ENCODE measurements at places on chromosomes 4 and X. TPM values are rescaled to one million over a fixed set of nuclear protein-coding genes. Genes with fewer than 3 reads are reported as not detected.

DNA sequence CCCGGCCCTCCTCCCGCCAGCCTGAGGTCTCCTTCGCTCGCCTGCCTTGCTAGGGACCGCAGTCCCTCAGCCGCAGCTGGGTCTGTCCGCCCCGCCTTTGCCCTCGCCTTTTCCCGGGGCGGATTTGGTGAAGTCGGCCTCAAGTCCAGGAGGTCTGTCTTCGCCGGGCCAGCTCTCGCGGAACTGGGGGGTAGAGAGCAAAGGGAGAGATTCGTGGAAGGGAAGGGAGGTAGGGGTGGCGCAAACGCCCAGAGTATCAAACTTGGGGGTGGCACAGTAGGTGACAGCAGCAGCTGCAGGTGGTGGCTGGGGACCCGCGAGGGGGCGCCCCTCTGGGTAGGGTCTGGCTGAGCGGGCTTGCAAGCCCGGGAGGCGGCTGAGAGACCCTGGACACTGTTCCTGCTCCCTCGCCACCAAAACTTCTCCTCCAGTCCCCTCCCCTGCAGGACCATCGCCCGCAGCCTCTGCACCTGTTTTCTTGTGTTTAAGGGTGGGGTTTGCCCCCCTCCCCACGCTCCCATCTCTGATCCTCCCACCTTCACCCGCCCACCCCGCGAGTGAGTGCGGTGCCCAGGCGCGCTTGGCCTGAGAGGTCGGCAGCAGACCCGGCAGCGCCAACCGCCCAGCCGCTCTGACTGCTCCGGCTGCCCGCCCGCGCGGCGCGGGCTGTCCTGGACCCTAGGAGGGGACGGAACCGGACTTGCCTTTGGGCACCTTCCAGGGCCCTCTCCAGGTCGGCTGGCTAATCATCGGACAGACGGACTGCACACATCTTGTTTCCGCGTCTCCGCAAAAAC, at the start of gene NPY2R:
Gene NPY2R (plus strand): TSS at position 379 of the 797 bp plus-strand sequence. CDS start 5,304 bp downstream, outside the sequence.
- H3K36me3 ChIP-seq, result no peaks in the 10 kb centered on the region
- no peak within 1 kb of the TSS for H3K4me3 ChIP-seq
- H3K27ac ChIP-seq, result no peak within 1 kb of the TSS
- no peak for DNase-seq
- H3K27me3 ChIP-seq, result peaks cover 35% of the 10 kb centered on the region

The GSX2 gene
- not detected for total RNA-seq

DNA sequence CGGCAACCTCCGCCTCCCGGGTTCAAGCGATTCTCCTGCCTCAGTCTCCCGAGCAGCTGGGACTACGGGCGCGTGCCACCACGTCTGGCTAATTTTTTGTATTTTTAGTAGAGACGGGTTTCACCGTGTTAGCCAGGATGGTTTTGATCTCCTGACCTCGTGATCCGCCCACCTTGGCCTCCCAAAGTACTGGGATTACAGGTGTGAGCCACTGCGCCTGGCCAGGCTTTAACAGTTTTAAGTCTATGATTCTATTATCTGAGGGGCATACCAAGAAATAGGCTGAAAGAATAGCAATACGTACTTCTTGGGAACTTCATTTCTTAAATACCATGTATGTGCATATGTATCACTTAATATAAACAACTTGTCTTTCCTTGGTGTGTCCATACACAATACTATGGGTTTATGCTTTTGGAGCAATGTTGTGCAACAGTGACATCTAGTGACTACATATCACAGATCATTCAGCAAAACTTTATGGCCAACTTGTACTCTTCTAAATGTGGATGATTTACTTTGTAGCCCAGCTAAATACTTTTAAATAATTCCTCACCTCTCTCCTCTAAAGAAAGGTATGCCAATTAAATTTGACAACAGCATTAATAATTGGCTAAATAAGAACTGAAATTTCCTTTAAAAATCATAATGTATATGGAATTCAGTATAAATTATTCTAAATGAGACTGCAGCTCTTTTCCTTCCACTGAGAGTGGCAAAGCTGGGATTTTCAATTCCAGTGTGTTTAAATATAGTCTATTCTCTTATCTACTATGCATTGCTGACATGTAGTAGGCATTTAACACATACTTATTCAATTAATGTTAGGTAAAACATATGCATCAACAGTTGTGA, 10.4 kb downstream of the SLC9B1 start:
- H3K36me3 ChIP-seq, result no peaks in the 10 kb centered on the region
- H3K27ac ChIP-seq, result no peak overlapping the region
- no peak for DNase-seq
- no peaks in the 10 kb centered on the region for H3K4me1 ChIP-seq
- H3K4me3 ChIP-seq, result no peak overlapping the region

- no peak overlapping the region for H3K4me3 ChIP-seq
- H3K27ac ChIP-seq, result no peak overlapping the region
- H3K4me1 ChIP-seq, result no peaks in the 10 kb centered on the region
- no peaks in the 10 kb centered on the region for H3K36me3 ChIP-seq
- no peak for DNase-seq
- H3K27me3 ChIP-seq, result peaks cover 2% of the 10 kb centered on the region
Observed at GRCh38 chr4:17077105-17077504, 178.7 kb upstream of the LDB2 start.

GRCh38 chr4:138236037-138236436, 6.1 kb downstream of the SLC7A11 start:
- H3K4me1 ChIP-seq, result peaks cover 15% of the 10 kb centered on the region
- DNase-seq, result no peak
- H3K36me3 ChIP-seq, result peaks cover 6% of the 10 kb centered on the region
- H3K27ac ChIP-seq, result no peak overlapping the region
- no peak overlapping the region for H3K4me3 ChIP-seq
- H3K27me3 ChIP-seq, result no peaks in the 10 kb centered on the region

DNA sequence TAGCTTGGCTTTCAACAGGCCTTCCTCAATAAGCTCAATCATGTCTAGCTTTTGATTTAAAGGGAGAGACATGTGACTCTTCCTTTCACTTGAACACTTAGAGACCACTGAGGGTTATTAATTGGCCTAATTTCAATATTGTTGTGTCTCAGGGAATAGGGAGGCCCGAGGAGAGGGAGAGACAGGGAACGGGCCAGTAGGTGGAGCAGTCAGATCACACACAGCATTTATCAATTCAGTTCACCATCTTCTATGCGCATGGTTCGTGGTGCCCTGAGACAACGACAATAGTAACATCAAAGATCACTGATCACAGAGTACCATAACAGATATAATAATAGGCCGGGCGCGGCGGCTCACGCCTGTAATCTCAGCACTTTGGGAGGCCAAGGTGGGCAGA, 17.8 kb downstream of the ZNF81 start:
- H3K36me3 ChIP-seq, result peaks cover 14% of the 10 kb centered on the region
- H3K27me3 ChIP-seq, result no peaks in the 10 kb centered on the region
- no peak overlapping the region for H3K27ac ChIP-seq
- DNase-seq, result no peak

GRCh38 chr4:87068583-87069021, 133.8 kb downstream of the AFF1 start:
- H3K36me3 ChIP-seq, result peaks cover 15% of the 10 kb centered on the region
- DNase-seq, result no peak
- H3K27ac ChIP-seq, result no peak overlapping the region
- H3K27me3 ChIP-seq, result no peaks in the 10 kb centered on the region

GRCh38 chr4:156972379-156973015, 898 bp upstream of the PDGFC start:
- no peak overlapping the region for H3K27ac ChIP-seq
- H3K4me1 ChIP-seq, result peaks cover 4% of the 10 kb centered on the region
- DNase-seq, result no peak
- H3K27me3 ChIP-seq, result peaks cover 44% of the 10 kb centered on the region

- no peak overlapping the region for H3K4me3 ChIP-seq
- H3K27ac ChIP-seq, result no peak overlapping the region
- no peak for DNase-seq
- H3K36me3 ChIP-seq, result no peaks in the 10 kb centered on the region
- peaks cover 5% of the 10 kb centered on the region for H3K27me3 ChIP-seq
- H3K4me1 ChIP-seq, result no peaks in the 10 kb centered on the region
Observed at GRCh38 chrX:11629593-11630211, 36.0 kb downstream of the ARHGAP6 start.

DNA sequence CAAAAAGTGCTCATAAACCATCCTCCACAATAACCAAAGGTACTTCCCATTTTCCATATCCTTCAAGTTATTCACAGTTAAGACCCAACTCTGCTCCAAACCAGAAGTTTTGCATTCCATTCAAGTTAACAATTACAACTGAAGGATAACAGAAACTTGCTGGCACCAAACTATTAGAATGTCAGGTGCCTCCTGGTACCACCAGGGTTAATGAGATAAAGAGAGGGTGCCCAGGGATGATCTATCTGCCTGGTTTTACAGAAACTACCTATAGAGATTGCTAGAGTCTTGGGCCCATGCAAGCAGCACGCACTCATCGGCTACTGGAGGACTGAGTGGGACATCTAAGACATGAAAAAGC, 114.6 kb downstream of the RBM47 start:
- H3K36me3 ChIP-seq, result no peaks in the 10 kb centered on the region
- H3K27ac ChIP-seq, result no peak overlapping the region
- no peak overlapping the region for H3K4me3 ChIP-seq
- H3K27me3 ChIP-seq, result peaks cover 4% of the 10 kb centered on the region

DNA sequence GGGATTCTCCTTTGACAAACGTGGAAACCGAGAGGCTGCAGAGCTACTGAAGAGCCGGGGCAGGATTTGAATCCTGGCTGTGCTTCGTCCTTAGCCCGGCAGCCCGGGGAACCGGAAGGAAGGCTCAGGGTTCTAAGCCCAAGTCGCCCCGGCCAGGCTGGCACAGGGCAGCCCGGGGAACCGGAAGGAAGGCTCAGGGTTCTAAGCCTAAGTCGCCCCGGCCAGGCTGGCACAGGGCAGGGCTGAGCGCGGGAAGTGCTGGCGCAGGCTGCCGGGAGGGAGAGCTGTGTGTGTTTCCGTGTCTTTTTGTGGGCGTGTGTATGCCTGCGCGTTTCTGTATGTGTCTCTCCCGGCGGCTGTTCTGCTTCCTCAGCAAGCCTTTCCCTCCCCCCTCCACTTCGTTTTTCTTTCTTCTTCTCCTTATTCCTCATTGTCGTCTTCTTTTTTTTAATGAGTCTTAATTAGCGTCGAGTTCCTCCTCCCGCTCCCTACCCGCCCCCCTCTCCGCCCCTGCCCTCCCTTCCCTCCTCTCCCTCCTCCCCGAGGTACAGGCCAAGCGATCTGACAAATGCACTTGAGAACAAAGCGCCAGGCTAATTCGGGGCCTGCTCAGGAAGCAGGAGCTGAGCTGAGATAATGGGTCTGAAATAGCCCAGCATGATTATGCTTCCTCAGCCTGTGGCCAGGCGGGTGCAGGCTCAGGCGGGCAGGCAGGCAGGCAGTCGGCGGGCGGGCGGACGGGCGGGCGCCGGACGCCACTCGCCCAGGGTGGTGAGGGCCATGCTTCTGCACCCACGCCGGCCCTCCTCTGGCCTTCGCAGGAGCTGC, 65.9 kb downstream of the EFNB1 start:
- H3K27me3 ChIP-seq, result no peaks in the 10 kb centered on the region
- H3K27ac ChIP-seq, result no peak overlapping the region
- H3K4me1 ChIP-seq, result no peaks in the 10 kb centered on the region
- H3K36me3 ChIP-seq, result no peaks in the 10 kb centered on the region
- peak; percentile 29 for DNase-seq

- no peak for DNase-seq
- H3K4me1 ChIP-seq, result no peaks in the 10 kb centered on the region
- H3K36me3 ChIP-seq, result no peaks in the 10 kb centered on the region
- no peak overlapping the region for H3K27ac ChIP-seq
- no peak overlapping the region for H3K4me3 ChIP-seq
Observed at GRCh38 chrX:46991664-46992063, 79.4 kb downstream of the JADE3 start.

- H3K4me1 ChIP-seq, result peaks cover 3% of the 10 kb centered on the region
- H3K27ac ChIP-seq, result no peak overlapping the region
- no peaks in the 10 kb centered on the region for H3K27me3 ChIP-seq
- H3K4me3 ChIP-seq, result no peak overlapping the region
- DNase-seq, result no peak
Observed at GRCh38 chr4:25792200-25792791, 70.5 kb downstream of the SEL1L3 start.

GRCh38 chr4:925171-925570, 6.9 kb downstream of the GAK start:
- no peak overlapping the region for H3K4me3 ChIP-seq
- peaks cover 20% of the 10 kb centered on the region for H3K36me3 ChIP-seq
- H3K27ac ChIP-seq, result no peak overlapping the region

GRCh38 chr4:78971326-78971725, 32.1 kb upstream of the PAQR3 start:
- no peak for DNase-seq
- H3K27ac ChIP-seq, result no peak overlapping the region
- peaks cover 5% of the 10 kb centered on the region for H3K27me3 ChIP-seq
- no peaks in the 10 kb centered on the region for H3K36me3 ChIP-seq
- no peak overlapping the region for H3K4me3 ChIP-seq

The LRIT3 gene
- total RNA-seq, result not detected

The PCSK1N gene
- 1.2 TPM for total RNA-seq

- H3K36me3 ChIP-seq, result no peaks in the 10 kb centered on the region
- peak overlapping the region; percentile 47 for H3K4me3 ChIP-seq
Observed at GRCh38 chr4:122542411-122543236, 78.2 kb downstream of the IL21 start.

DNA sequence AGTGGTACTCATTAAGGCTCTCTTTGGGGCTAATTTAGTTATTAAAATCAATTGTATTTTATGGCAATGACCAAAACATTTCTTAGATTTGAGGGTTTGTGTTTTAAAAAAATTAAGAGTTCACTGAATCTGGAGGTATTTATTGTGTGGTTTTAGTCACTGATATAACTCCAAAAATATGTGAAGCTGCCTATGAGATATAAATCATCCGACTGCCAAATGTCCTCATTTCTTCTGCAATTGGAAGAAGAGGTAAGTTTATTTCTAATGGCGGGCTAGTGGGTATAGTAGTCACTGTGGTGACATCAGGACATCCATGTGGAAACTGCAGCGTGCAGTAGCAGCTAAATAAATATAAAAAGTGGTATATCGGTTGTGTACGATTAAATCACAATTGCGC, 205.5 kb downstream of the MID1 start:
- no peak for DNase-seq
- no peaks in the 10 kb centered on the region for H3K4me1 ChIP-seq
- H3K36me3 ChIP-seq, result no peaks in the 10 kb centered on the region
- no peak overlapping the region for H3K4me3 ChIP-seq

The BMP2K gene
- 25.1 TPM for total RNA-seq

DNA sequence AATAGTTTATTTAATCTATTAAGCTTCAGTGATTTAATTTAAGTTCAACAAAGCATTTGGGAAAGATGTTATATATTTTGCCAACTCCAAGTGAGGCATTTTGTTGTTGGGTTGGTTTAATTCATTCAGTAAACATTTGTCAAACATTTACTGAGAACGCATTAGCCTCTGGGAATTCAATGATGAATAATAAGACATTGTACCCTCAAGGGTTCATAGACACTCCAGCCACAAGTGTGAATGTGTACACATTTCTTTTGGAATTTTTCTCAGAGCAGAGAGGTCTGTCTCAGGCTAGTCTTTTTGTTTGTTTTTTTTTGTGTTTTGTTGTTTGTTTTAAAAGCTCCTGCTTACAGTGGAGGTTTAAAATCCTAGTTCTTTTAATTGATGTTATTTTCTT, 203.9 kb downstream of the SOWAHB start:
- H3K27ac ChIP-seq, result no peak overlapping the region
- peaks cover 26% of the 10 kb centered on the region for H3K4me1 ChIP-seq
- no peak for DNase-seq
- peaks cover 57% of the 10 kb centered on the region for H3K27me3 ChIP-seq
- H3K4me3 ChIP-seq, result no peak overlapping the region

Data from activated naive CD8-positive, alpha-beta T cell treated with anti-CD3 and anti-CD28 coated beads, Interleukin-2, amount 10 ng/mL, durations not matched to agents 7 days and 5 days (primary cell).